Stimulated activated CD4-positive, alpha-beta T cell treated with anti-CD3 and anti-CD28 coated beads, Interleukin-4, amount 100 ng/mL, for 1 hour (primary cell): ENCODE measurements at places on chromosomes 5 and 9.
A peak's percentile ranks its signal among the peaks of the same experiment; 100 is the strongest.

GRCh38 chr9:9855177-9856078 lies 757.4 kb downstream of the PTPRD start:
- DNase-seq, result no peak

DNA sequence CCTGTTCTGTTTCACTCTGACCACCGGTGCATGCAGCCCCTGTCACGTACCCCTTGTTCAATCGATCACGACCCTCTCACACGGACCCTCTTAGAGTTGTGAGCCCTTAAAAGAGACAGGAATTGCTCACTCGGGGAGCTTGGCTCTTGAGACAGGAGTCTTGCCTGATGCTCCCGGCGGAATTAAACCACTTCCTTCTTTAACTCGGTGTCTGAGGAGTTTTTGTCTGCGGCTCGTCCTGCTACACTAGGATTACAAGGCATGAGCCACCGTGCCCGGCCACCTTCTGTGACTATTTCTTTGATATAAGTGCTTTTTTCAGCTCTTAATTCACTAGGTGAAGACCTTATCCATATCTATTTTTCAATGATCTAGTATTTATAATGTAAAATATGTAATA lies 167.5 kb downstream of the TTC39B start:
- no peak for DNase-seq

DNA sequence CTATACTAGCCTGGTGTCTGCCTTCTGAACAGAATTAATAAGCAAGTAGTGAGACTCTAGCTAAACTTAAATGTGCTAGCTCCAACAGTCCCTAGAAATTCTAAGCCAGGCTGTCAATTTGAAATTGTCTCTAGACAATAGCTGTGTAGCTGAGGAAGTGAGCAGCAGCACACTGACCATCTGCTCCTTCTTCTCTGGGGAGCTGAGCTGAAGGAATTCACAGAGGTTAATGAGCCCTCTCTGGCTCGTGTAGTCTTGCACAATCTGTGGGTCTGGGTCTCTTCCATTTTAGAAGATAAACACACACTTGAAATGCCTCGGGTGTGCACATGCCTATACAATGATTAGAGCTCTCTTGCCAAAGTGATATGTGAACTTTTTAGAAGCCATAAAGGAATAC lies 63.5 kb upstream of the BARX1 start:
- no peak for DNase-seq

DNA sequence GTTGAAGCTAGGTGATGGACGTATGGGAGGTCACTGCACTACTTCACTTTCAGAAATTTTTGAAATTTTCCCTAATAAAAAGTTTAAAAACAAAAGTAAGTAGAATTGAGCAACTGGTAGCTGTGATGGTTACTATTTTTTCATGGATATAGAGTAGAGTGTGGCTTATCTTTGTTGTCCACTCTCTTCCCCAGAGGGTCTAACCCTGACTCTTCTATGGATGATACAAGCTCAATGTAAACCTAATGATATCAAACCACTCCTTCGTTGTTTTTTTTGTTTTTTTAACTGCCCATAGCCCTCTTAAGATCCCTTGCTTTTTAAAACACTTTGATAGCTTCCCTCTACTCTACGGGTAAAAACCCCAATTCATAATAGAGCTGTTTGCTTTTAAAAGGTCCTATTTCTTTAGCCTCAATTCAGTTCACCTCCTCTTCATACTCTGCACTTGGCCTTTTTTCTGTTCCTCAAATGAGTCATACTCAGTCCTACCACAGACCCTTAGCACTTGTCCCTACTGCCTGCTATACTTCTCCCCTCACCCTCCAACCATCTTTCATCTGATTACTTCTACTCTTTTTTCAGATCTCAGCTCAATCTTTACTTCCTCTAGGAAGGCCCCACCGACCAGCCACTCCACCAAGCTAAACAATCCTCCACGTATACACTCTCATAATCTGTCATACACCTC lies 2.6 kb downstream of the HDAC3 start:
- no peak for DNase-seq

DNA sequence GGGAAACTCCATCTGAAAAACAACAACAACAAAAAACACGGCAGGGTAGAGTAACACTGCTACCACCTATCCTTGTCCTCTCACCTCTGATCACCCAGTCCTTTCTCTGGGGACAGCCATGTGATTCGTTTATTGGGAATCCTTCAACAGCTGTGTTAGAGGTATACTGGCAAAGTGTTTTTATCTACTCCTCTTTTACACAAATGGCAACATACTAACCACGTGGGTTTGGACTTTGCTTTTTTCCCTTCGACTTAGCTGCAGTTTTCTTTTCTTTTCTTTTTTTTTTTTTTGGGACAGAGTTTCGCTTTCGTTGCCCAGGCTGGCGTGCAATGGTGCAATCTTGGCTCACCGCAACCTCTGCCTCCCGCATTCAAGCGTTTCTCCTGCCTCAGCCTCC lies 11.2 kb upstream of the SET start:
- no peak for DNase-seq

DNA sequence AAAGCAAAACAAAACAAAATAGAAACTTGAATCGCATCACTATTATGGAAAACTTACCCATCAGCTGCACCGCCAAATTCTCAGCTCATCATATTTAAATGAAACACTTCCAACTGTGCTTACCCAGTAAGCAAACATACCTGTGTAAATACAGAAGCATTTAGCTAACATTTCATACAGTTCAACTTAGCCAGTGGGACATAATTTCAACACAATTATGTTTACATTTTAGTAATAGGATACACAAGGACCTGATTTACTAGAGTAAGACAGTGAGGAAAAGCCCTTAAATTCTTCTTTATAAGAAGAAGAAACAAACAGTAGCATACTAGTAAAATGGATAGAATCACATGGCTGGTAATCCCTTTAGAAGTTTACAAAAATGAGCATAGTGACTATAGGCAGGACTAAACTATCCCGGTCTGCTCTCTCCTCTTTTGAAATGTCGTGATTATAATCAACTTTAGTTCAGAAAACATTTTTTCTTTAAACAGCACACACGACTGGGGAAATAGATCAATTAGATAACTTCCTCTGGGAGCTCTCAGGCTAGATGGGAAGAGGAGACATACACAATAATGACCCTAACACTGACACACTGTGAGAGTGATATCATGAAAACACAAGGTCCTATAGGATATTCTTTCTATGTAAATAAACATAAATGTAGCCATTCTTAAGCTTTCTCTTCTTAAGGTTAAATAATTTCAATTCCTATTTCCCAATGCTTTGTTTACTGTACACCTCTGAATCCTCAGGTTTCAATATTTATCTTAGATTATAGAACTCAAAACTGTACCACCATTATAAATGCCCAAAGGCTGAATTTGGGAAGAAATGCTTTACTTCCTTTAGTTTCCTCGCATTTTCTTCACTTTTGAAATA lies 15.9 kb upstream of the CDC20B start:
- no peak for DNase-seq

GRCh38 chr9:125683486-125683885 lies 23.5 kb downstream of the MAPKAP1 start:
- no peak for DNase-seq

DNA sequence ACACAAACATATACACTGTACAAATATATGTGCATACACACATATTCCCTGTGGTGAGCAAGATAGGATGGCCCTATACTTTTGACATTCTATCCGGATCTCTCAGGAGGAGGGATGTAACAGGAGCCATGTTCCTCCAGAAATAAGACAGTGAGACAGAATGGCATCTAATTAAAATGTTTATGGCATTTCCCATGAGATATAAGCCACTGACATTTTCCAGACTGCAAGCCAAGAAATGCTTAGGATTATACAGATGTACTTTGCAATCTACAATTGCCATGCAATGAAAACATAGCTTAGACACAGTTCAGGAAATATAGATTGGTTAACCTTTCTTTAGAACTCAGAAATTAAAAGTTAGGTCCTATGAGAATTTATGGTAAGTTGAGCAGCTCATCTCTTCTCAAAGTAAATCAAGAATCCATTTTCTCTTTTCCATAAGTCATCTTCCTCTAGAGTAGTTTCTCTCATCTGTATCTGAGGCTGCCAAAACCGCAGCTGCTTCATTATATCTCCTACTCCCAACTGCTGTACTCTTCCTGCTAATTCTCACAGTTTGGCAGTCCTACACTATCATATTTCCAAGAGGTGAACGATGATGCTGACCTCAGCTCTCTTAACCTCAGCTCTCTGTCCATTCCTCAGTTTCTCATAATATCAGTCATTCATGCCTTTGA lies 1719.1 kb downstream of the MAT2B start:
- no peak for DNase-seq

- DNase-seq, result no peak
Measured at GRCh38 chr9:115495836-115496235, 377.9 kb upstream of the TNC start.

DNA sequence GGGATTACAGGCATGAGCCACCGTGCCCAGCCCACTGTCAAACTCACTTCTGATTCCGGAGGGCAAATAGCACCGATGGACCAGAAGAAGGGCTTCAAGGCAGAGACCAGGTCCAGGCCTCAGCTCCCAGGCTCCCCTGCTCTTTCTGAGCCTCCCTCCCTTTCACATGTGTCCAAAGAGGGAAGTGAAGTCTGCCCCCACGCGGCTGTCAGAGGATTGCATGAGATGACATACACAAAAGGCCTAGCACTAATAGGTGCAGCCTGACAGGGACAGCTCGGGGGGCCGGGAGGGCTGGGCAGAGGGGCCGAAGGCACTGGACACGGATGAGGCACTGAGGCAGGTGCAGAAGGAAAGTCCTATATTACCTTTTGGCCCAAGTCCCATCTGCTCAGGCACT lies 16.1 kb downstream of the FBP1 start:
- DNase-seq, result peak; percentile 25

DNA sequence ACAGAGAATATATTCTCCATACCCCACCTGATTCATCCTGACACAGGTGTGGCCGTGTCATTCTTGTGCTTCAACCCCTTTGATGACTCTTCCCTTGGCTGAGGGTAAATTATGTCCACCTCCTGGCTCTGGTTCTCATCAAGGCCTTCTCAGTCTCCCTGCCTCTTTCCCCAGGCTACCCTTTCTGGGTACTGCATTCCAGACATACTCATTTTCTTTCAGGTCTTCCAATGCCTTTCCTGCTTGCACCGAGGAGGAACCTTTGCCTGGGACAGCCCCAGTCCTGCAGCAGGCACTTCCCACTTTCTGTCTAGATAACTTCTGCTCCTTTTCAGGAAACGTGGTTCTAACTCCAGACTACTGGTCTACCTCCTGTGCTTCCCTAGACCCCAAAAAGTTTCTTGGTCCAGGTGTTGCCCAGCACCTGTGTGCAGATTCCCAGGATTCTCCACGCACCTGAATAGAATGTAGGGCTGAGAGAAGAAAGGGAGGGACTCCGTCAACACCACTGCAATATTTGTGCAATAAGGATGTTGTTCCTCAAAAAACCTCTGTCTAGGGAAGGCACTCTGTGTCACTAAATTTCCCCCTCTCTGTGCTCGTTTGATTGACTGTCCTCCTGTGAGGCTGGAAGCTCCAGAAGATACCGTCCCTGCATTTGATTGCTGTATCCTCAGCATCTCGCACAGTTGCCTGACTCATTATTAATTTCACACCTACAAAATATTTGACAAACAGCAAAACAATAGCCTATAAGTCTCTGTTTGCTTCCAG lies 255.4 kb upstream of the NFIL3 start:
- DNase-seq, result no peak

GRCh38 chr5:109411627-109412026 lies 1.9 kb upstream of the PJA2 start:
- DNase-seq, result no peak

- no peak for DNase-seq
Measured at GRCh38 chr5:148956477-148957385, 106.1 kb downstream of the SH3TC2 start.

- DNase-seq, result no peak
Measured at GRCh38 chr5:55303238-55303690, 4.2 kb downstream of the DHX29 start.

- DNase-seq, result no peak
Measured at GRCh38 chr9:24708814-24709213, 163.1 kb upstream of the IZUMO3 start.

DNA sequence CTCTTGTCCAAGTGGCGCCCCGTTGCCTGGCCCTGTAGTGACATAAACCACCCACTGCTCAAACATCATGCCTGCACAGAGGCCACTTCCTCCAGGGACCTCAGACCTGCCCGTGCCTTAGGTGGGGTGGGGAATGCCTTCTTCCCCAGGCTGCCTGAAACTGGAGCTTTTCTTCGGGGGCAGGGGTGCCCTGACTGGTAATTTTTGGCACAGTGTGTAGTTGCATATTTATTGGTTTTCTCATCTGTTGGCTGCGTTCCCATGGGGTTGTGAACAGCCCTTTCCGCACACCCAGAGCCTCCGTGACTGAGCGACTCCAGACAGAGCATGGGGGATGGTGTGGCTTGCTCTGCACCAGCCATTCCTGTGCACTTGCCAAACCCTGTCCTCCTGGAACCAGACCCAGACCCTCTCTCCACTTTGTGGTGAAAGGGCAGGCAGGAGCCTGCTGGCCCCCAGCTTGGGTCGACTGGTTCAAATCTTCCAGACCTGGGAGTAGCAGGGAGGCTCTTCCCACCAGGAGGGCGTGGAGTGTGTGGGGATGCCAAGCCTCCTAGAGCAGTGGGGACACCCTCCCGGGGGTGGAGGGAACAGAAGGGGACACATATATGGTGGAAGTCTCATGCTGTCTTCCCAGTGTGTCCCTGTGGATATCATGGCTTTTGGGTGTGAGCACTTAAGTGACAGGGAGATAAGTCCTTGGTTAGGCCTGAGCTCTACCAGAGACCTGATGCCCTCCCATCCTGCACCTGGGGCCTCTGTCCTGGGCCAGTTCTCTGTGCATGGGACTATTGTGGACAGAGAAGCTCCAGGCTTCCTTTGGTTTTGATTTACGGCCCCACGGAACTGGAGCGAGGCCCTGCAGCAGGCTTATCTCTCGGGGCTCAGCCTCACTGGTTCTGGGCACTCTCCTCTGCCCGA lies 39.6 kb downstream of the WNK2 start:
- DNase-seq, result no peak

GRCh38 chr5:61286446-61287132 lies 45.5 kb upstream of the ZSWIM6 start:
- DNase-seq, result no peak

DNA sequence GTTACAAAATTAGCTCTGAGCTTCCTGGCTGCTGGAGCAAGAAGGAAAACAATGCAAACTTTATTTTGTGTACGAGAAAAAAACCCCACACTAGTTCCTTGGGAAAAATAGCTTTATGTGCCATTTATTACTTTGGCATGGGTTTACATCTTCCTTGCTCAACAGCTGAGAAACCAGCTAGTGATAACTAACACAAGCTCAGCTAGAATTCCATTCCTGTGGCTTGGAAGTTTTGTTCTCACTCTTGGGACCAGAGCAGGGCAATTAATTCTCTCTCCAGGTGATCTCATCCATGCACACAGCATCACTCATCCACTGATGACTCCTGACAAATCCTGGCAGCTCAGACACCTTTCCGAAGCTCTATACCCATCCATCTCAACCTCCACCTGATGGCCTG lies 104.1 kb downstream of the CRB2 start:
- DNase-seq, result no peak
